Left ventricle myocardium inferior (tissue), 1 donor: ENCODE measurements at places on chromosomes 1 and 21.
A peak's percentile ranks its signal among the peaks of the same experiment; 100 is the strongest.

GRCh38 chr1:177927021-177927596 is 42.7 kb downstream of the SEC16B start:
- DNase-seq = no peak

- DNase-seq = peak; percentile 36
These were observed 59.9 kb upstream of the CACNA1E start for GRCh38 chr1:181423301-181423918.

GRCh38 chr1:34856697-34857096 is 2.9 kb downstream of the SMIM12 start:
- no peak for DNase-seq

DNA sequence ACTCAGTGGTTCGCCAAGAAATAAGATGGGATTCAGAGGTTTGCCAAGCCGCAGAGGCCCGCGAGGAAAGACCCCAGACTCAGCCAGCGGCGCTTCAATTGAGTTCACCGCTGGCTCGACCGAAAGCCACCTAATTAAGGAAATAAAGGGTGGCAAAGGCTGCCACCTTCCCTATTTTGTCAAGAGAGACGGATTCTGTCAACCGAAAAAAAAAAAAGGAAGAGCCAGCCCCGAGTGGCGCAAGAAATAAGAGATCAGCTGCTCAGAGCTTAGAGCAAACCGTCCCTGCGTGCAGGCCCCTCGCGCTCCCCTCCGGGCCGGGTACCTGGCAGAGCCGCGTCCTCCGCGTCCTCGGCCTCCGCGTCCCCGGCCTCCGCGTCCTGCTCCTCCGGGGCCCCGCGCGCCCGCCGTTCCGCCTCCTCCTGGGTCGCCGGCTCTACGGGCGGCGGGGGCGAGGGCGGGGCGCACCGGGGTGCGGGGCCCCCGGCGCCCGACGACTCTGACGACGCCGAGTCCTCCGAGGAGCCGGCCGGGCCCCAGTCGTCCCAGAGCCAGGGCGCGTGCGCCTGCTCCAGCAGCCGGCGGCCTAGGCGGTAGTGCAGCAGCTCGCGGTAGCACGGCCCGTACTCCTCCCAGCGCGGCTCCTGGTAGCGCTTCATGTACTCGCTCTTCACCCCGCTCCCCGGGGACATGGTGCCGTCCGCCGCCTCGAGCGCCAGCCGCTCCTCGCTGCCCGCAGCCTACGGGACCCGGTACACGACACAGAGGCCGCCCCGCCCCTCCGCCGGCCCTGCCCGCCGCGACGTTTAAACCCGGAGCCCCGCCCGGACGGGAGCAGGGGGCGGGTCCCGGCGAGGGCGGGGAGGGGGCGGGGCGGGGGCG is 832 bp downstream of the CCSAP start:
- DNase-seq = peak; percentile 86

DNA sequence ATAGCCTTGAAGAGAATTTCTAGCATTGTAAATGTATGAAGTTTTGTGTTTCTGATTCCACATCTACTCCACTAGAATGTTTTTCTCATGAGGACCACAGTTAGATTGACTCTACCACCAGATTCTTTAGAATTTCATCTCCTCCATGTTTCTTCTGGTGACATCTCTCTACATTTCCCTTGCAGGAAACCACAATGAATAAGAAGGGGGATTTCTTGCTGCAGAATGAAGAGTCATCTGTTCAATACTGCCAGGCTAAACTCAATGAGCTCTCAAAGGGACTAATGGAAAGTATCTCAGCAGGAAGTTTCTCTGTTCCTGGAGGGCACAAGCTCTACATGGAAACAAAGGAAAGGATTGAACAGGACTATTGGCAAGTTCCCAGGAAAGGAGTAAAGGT is 18.6 kb downstream of the GBP6 start:
- no peak for DNase-seq

- no peak for DNase-seq
These were observed 41.5 kb downstream of the MAN1C1 start for GRCh38 chr1:25657883-25658760.

DNA sequence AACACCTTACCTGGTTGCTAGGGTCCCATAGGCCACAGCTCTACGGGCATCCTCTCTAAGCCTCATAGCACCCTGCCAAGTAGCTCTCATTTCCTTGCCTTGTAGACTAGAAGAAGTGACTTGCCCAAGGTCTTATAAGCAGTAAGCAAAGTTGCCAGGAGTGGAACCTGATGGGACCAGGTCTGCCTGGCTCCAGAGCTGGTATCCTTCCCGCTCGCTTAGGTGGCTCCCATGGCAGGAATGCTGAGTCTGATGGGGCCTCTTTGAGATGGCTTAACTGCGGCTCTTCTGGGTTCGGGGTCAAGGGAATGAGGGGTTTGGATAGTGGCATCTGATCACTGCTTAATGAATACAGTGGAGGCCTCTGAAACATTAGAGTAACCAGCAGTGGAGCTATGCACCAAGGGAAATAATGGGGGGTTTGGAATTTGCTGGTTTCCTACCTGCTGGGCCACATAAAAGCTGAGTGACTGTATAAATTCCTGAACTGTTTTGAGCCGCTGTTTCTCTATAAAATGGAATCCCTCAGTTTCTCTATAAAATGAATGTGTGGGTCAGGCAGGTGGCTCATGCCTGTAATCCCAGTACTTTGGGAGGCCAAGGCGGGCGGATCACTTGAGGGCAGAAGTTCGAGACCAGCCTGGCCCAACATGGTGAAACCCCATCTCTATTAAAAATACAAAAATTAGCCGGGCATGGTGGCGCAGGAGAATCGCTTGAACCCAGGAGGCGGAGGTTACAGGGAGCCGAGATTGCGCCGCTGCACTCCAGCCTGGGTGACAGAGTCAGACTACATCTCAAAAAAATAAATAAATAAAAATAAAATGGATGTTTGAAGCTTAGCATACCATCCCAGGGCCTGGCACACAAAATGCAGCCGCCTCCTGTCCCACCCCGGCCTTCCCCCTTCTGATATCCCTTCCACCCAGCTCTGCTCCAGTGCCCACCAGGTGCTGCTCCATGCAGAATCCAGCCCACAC is 12.4 kb downstream of the FAM151A start:
- no peak for DNase-seq

DNA sequence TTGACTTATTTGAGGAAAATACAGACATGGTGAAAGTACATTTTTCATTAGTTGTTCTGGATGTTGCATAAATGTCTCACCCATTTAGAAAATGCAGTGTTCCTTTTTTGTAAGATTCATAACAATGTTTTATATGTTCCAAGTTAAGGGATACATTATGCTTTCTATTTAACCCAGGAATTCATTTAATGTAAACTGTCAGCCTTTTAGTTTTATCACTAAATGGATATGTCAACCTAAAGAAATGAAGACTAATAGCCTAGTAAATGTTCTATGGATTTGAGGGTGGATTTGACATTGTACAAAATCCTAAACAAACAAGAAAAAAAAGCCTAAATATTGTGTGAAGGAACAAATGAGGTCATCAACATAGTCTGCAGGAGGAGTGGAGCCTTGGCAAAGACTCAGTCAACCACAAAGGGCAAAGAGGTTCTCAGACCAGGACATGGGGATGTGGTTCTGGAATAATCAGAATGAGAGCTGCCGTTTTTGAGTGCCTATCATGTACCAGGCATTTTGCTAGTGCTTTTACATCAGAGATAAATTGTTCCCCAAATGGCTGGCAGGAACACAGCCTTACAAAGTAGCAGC is 8.8 kb upstream of the INSL5 start:
- no peak for DNase-seq

DNA sequence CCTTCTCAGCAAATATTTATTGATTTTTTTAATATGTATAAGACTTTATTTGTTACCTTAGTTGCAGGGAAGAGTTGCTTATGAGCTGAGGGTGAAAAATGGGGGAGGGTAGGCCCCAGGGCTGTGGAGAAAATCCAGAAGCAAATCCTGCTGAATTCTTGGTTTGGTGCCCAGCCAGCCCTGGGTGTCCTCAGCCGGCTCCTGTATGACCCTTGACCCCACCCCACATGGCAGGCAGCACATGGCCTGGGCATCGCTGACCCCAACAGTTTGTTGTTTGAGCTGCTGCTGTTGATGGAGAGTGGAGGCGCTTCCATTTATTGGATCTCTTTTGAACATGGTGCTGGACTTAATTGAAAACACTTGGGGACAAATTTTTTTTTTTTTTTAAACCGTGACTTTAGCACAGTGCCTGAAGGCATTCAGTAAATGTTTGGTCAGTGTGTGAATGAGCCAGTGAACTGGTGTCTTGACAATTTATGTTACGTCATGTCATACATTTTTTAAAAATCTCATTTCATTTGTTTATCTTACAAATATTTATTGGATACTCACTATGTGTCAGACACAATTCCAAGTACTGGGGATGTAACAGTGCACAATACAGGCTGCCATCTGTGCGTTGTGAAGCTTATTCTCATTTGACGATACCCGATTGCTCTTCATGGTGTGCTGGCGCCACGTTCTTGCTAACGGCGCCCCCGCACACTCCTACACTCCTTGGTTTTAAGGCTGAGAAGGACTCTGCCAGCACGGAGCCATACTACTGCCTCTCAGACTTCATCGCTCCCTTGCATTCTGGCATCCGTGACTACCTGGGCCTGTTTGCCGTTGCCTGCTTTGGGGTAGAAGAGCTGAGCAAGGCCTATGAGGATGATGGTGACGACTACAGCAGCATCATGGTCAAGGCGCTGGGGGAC is 98.8 kb downstream of the MTR start:
- no peak for DNase-seq

GRCh38 chr1:16048573-16049189 is 5.1 kb downstream of the CLCNKB start:
- DNase-seq = peak; percentile 51

GRCh38 chr21:44253832-44254710 is 7.6 kb downstream of the DNMT3L start:
- no peak for DNase-seq

GRCh38 chr1:17653276-17653675 is 101.9 kb upstream of the ACTL8 start:
- no peak for DNase-seq

- no peak for DNase-seq
These were observed 45.9 kb upstream of the DIP2A start for GRCh38 chr21:46412521-46413364.

- DNase-seq = no peak
These were observed 26.5 kb upstream of the KHDRBS1 start for GRCh38 chr1:31987135-31987619.
